SK-MEL-5 (cell line): ENCODE measurements at places on chromosomes 12 and 14.

GRCh38 chr12:43337571-43338444 is 214.2 kb downstream of the ADAMTS20 start:
- DNase-seq, result no peak

DNA sequence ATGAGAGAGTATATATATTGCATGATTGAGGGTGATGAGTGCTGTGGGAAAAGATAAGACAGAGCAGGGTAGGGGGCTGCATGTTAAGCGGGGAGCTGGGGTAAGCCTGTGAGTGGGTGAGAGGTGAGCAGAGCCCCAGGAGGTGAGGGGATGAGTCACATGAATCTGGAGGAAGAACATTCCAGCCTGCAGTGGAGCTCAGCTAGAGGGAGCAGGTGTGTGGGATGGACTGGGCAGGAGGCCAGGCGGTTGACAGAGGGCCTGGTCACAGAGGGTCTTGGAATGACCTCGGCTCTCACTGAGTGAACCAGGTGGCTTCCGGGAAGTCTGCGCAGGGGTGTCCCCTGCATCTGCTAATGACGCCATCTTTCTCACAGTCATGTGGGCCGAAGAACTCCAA is 44.4 kb downstream of the GIT2 start:
- no peak for DNase-seq

DNA sequence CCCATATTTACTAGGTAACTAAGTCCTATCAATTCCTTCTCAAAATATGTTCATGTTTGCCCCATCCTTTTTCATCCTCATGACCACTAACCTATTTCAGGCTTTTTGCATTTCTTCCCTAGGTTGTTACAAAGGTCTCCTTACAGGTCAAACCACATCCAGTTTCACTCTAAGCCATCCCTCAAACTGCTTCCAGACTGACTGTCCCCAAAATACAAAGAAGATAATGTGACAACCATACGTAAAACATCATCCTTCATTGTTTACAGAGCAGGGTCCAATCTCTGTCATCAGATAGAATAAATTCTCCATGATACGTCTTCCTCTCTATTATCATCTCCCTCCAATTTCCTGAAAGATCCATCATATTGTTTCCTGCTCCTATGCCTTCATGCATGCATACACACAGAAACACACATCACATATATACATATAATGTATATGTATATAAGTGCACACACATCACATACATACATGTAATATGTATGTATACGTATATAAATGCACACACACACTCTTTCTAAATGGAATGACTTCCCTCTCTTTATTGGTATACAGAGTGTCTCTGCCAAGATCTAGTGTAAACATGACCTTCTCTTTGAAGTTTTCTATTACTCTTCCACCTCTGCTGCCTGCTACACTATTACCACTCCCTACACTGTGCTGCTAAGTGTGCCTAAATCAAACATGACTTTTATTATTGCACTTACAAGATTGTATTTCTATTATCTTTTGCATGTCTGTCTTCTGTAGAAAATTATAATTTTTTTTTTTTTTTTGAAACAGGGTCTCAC is 30.7 kb upstream of the EPS8 start:
- no peak for DNase-seq

DNA sequence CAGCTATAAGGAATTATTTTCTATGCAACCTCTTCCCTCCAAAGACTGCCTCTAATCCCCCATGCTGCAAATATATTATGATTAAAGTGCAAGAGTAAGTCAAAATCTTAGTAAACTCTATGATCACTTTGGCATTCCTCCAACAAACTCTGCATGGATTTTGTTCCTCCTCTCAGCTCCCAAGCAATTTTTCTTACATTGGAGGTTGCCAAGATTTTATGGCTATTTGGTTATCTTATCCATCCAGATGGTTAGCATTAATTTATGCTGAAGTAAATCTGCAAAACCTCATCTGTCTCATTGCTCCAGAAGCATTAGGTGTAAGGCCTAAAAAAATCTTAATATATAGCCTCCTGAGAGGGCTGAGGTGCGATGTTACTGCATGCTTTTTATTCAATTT is 228.1 kb downstream of the CHST11 start:
- DNase-seq, result no peak

GRCh38 chr12:105077435-105077834 is 6.8 kb downstream of the ALDH1L2 start:
- DNase-seq, result no peak

DNA sequence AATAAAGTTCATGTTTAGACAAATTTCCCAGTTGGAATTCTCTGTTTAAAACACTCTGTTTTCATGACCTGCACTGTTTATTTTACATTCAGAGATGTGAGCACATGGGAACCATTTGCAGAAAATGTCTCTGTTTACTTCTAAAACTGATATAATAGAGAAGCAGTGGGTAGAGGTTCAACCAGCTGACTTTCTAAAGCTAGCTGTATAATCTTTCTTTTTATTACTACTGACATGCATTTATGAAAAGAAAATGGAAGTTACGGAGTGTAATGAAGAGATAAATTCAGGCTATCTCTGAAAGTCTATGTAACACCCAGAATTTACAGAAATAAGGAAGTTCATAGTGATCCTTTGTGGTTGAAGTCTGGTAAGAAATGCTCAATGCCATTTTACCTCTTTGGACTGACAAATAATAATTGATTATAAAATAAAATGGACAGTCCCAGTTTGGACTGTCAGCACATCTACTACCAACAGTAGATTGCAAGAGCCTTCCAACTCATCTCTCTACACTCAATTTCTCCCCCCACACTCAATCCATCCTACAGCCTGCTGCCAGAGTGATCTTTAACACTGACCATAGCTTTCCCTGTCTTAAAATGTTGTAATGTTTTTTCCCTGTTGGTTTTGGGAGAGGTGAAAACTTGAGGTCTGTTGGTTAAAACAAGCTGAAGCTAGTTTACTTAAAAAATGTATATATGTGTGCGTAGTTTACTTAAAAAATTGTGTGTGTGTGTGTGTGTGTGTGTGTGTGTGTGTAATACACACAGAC is 137.4 kb downstream of the AEBP2 start:
- no peak for DNase-seq

GRCh38 chr14:29320286-29320685 is 553.7 kb downstream of the FOXG1 start:
- no peak for DNase-seq

GRCh38 chr12:123633379-123634141 is at the start of the genes EIF2B1 and GTF2H3:
TSS of gene EIF2B1 (minus strand) at chr12:123633686. CDS start at chr12:123633557, 129 bp downstream.
TSS of gene GTF2H3 (plus strand) at chr12:123633829. CDS start at chr12:123633860, 31 bp downstream.
- DNase-seq, result peak; percentile 98

- DNase-seq, result no peak
Measured at GRCh38 chr12:12518919-12519318, 43.7 kb downstream of the DUSP16 start.

DNA sequence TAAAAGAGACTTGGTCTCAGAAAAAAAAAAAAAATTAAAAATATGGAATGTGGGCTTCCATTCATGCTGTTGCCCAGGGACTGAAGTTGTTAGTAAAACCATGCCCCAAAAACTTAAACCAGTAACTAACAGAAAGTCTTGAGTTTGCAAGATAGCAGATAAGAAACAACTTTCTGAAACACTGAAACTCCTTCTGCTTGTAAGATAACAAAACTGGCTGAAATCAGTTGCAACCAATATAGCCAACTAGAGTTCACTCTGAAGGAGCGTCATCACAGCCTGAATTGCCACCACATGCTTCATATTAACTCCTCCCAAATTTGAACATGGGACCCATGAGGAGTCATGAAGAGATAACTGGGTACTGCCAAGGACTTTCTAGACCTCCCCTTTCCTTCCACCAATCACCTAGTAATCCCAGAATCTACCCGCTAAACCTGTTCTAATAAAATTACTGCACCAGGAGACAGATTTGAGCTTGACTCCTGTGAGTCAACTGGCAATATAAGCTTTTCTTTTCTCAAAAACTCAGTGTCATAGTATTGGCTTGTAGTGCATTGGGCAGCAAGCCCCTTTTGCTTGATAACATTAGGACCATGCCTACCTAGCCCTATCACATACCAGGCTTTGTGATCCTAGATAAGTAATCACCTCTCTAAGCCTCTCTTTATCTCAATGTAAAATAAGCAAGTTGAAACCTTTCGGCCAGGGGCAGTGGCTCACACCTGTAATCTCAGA is 53.6 kb downstream of the R3HDM2 start:
- no peak for DNase-seq

- DNase-seq, result no peak
Measured at GRCh38 chr14:55964821-55965220, 153.4 kb upstream of the PELI2 start.

- DNase-seq, result no peak
Measured at GRCh38 chr14:62557416-62557815, 487.8 kb downstream of the KCNH5 start.

DNA sequence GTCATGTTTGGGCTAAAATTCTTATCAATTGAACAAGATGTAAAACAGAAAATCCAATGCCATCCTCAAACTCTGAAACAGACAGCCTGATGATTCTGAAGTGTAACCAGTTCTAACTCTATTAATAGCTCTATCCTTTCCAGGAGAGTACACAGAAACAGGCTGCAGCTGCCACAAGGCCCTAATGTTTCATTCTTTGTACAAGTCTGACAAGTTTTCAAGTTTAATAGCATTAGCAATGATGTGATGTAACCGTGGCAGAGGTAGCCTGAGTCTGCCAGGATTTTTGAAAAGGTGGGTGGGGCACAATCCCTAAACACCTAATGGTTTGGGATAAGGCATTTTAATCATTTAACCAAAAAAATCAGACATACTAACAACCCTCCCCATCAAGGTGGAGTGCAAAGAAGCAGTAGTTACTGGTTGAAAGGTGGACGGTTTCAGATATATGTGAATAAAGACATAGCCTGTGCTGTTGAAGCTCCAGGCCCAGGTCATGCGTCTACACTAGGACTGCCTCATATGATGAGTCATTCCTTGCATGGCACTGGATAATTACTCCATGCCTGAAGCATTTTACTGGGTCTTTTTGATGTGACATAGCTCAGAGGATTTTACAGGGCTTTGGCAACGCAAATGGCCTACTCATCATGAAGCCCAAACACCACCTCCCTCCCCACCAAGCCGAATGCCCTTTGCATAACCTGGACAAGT is 145.1 kb upstream of the GRIP1 start:
- DNase-seq, result peak; percentile 98

GRCh38 chr14:77007183-77007974 is 21.1 kb downstream of the IRF2BPL start:
- no peak for DNase-seq

- peak; percentile 28 for DNase-seq
Measured at GRCh38 chr14:35122696-35123387, 490 bp downstream of the PRORP start.

DNA sequence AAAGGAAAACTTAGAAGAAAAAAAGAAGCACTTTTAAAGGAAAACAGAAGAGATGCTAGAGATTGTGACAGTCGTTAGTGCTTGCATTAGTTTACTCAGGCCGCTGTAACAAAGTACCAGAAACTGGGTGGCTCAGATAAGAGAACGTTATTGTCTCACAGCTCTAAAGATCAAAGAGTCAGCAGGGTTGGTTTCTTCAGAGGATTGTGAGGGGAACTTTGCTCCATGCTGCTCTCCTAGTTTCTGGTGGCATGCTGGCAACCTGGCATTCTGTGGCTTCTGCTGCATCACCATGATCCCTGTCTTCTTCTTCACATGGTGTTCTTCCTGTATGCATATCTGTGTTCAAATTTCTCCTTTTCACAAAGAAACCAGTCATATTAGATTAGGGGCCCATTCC is 119.4 kb upstream of the PLEKHA5 start:
- no peak for DNase-seq

GRCh38 chr12:56257491-56258067 is 605 bp downstream of the ANKRD52 start:
- peak; percentile 46 for DNase-seq

GRCh38 chr14:101601606-101602465 is 40.5 kb downstream of the DIO3 start:
- DNase-seq, result no peak

GRCh38 chr12:39237004-39237403 is 205.9 kb downstream of the KIF21A start:
- no peak for DNase-seq

DNA sequence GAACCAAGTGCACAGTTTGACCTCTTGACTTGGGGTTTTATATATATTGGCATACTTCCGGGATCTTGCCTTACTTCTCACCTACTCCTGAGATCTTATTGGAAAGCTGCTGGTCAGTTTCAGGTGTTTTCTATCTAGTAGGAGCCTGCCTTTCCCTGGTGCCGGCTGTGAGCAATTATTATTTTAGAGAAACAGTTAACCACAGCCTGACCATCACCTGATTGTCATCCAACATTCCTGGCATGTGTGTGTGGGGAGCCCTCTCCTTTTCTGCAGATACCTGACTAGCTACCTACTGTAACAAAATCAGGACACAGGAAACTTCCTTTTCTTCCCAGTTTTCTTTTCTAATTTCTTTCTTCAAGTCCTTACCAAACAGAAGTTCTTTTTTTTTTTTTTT is 220.4 kb downstream of the ATP23 start:
- DNase-seq, result no peak
